Activated T-helper 9 cell treated with anti-CD3 and anti-CD28 coated beads, Interleukin-2, amount 50 U/mL, for 16 hours (primary cell): ENCODE measurements at places on chromosomes 1 and 21.
A peak's percentile ranks its signal among the peaks of the same experiment; 100 is the strongest.

- DNase-seq = peak; percentile 40
Measured at GRCh38 chr1:16888860-16889816, 6.6 kb upstream of the RNU1-2 start.

DNA sequence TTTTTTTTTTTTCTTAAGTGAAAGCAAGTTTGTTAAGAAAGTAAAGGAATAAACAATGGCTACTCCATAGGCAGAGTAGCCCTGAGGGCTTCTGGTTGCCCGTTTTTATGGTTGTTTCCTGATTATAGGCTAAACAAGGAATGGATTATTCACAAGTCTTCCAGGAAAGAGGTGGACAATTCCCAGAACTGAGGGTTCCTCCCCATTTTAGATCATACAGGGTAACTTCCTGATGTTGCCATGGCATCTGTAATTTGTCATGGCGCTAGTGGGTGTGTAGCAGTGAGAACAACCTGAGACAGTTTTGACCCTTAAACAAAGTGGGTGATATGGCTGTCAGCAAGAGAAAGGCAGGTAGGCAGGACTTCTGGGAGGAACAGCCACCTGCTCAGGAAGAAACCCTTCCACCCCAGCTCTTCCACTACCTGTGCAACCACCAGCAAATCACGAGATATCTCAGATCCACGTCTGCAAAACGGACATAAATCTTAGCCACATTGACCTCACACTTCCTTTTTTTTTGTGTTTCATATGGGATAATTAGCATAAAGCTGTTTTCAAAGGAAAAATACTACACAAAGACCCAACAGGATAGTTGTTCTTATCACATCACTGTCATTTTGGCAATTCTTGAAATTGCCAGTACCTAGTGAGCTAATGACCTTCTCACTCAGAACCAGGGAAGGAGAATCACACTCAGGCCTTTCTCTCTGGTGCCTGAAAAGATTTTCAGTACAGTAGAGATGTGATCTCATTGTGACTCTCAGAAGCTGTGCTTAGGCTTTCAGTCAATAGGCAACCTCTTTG is 34.8 kb upstream of the DUSP10 start:
- DNase-seq = no peak

- DNase-seq = no peak
Measured at GRCh38 chr1:20885121-20885520, 98.0 kb upstream of the HP1BP3 start.

GRCh38 chr1:8474369-8474768 is 156.5 kb downstream of the SLC45A1 start:
- DNase-seq = no peak

- DNase-seq = no peak
Measured at GRCh38 chr1:10473145-10473765, 926 bp upstream of the DFFA start.

DNA sequence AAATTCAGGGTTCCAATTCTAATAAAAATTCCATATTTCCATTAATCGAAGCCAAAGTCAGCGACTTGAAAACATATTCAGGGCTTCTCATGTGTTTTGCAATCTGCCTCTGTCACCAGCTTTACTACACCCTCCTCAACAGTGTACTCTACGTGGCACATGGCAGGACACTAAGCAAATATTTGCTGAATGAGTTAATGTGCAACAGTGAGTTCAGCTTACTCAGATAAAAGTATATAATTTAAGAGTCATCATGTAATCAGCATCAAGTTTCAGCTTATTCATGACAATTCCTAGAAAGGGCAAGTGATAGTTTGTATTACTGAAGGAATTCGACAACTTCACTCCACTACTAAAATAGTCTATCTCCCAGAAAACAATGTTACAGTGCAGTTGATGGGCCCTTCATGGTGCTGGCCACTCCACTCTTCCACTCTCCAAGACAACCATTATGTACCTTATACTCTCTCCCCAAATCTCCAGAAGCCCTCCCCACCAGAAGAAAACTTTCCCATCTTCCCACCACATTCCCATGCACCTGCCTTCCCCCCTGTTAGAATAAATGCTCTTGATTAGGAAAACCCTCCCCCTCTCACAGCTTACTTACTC is 97.3 kb downstream of the TTLL7 start:
- no peak for DNase-seq

DNA sequence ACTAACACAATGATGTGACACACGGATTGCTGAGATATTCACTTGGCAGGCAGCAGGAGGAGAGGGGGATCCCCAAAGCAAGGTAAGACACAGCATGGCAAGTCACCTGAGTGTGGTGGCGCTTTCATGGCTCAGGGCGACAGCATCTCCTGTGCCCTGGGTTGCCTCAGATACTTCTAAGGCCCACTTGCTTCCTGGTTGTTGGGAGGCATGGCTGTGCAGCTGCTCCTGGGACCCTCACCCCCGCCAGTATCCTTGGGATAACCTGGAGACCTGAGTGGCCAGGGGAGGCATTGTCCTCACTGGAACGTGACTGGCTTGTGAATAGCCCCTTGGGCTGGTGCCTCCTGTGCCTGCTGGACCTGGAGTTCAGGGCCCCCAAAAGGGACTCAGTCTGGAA is 69.8 kb downstream of the STUM start:
- no peak for DNase-seq

- DNase-seq = no peak
Measured at GRCh38 chr1:78490861-78491450, at the start of gene PTGFR. PTGFR (plus strand) TSS chr1:78490974; CDS start chr1:78492744, 1,770 bp downstream.

- DNase-seq = no peak
Measured at GRCh38 chr1:80341021-80341420, 1334.5 kb upstream of the ADGRL4 start.

DNA sequence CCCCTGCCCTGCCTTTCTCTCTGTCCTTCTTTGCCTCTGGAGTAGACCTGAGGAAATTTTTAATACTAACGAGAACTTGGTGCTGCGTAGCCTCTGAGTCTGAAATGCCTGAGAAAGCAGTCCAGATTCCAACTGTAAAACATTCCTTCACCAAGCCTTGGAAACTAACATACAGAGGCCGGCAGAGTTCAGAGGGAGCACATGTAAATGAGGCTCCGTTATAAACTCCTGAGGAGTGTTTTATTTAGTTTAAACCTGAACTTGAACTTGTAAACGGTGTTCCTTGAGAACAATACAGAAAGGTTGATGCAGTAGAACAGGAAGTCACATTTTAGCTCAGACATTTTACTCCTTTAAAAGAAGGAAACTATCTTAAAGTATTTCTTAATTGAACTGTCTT is 280.7 kb downstream of the TM2D1 start:
- no peak for DNase-seq
